ENCODE measurements at places on chromosomes 4 and X.

- no peak for DNase-seq
Measured at GRCh38 chr4:127965803-127966175, 583 bp downstream of the ABHD18 start.

DNA sequence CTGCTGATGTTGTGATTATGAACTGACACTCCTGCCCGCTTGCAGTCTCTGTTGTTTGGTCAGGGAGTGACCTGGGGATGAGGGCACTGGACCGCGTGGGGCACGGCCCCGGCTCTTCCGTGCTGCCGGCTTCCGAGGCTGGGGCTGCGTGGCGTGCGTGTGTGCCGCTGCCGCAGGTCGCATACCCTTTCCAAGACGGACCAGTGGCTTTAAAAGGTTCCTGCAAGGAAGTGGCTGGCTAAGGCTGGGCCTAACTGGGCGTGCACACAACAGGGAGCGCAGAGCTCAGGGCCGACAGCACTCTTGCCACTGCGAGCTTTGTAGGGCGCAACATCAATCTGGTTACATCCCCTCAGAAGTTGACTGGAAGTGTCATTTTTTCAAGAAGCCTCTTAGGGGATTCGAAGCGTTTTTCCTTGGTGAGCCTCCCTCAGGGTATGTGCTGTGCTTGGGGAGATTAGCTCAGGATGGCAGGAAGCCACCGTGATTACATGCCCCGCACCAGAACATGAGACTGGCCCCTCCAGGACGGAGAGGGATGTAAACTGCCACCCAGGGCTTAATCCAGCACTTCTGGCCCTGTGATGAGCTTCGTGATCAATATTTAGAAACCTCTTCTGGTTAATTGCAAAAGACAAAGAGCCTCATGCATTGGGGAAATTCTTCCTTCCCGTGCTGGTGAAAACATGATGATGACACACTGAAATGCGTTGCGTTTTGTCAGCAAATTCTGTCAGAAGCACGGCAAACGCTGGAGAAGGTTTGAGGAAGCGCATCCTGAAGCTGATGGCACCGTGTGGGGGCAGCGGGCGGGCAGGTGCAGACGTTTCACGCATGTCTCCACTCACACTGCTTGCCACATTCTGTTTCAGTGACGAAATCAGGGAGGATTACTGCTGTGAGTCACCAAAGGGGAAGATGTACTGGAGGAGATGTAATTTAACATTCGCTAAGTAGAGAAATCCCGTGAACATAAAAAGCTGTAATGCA, 11.1 kb downstream of the MAEA start:
- DNase-seq: peak; percentile 46

- no peak for DNase-seq
Measured at GRCh38 chrX:97074400-97074799, 190.7 kb downstream of the RPA4 start.

DNA sequence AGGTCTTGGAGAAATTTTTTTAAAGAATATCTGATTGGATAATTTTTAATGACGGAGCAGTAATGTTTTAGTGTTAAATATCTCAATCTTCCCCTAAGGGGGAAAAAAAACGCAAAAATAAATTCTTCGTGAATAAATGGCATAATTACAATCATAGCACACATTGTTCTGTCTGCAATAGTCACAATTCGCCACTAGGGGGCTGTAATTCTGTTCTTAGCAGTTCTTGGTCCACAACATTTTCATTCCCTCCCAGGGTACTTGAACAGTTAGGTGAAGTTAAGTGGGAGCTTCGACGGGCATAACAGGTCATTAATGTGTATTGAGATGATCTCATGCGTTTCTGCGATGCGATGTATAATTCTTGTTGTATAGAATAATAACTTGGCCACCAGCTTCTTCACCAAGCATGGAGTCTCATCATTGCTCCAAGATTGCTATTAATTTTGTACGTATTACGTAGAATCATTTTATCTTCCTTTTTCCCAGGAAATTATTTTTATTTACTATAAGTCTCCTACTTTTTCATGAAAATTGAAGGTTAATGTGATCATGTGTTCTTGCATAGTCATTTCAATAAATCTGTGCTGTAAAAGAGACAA, 27.2 kb downstream of the HTR2C start:
- DNase-seq: no peak

DNA sequence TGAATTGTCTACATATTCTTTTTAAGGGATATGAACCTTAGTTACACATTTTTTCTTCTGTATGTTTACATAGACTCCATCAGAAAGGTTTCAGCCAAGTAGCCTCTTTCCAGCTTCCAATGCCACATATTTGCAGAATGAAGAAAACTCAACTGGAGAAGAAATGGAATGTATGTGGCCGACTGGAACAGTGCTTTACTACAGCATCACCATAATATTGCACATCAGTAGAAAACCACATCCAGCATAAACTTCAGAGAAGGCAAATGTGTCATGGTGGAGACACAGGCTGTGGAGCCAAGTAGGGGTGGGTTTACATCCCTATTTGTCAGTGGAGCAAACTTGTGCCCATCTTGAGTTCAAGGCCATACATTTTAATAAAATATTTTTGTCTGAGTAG, 204.8 kb upstream of the LDB2 start:
- no peak for DNase-seq

- DNase-seq: no peak
Measured at GRCh38 chrX:37779857-37780256, at the start of gene CYBB. Gene CYBB (plus strand): TSS chrX:37780059. CDS start chrX:37780078, 19 bp downstream.

DNA sequence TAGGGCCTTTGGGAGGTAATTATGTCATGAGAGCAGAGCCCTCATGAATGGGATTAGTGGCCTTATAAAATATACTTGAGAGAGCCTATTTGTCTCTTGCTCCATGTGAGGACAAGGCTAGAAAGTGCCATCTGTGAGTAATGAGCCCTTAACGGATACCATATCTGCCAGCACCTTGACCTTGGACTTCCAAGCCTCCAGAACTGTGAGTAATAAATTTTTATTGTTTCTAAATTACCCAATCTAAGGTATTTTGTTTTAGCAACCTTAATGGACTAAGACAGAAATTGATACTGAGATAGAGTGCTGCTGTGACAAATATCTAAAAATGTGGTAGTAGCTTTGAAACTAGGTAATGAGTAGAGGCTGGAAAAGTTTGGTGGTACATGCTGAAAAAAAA, 285.0 kb upstream of the DIPK2B start:
- DNase-seq: no peak

DNA sequence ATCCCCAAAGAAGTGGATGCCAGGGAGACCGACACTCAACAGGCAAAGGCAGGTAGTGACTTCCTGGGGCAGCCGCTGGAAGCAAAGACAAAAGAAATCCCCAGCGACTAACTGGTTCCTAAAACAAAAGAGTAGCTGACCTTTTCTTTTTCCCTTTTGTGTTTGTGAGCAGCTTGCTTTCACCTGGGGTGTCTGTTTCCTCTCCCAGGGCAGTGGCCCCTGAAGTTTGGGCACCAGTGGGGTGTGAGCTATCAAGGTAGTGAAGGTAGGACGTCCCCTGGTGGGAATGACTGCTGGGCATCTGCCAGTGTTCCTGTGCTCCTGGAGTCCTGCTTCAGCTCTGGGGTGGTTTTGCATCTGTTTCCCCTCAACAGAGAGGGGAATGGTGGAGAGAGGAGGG, 41.6 kb upstream of the STIM2 start:
- DNase-seq: no peak

DNA sequence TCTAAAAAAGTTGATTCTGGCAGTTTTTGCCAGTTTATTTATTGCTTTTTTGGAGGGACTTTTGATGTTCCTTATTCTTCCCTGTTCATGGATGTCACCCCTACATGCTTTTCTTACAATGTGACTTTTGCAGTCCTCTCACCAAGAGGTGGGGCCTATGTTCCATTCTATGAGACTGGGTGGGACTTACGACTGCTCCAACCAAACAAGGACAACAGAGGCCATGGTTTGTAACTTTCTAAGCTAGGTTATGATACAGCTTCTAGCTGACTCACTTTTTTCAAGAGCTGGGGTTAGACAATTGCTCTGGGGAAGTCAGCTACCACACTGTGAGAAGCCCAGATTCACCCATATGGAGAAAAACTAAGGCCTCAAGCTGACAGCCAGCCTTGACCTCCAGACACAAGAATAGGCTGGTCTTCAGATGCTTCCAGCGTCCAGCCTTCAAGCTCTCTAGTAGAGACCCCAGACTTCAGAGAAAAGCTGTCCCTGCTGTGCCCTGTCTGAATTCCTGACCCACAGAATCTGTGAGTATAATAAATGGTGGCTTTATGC, 39.5 kb downstream of the ENOPH1 start:
- no peak for DNase-seq

DNA sequence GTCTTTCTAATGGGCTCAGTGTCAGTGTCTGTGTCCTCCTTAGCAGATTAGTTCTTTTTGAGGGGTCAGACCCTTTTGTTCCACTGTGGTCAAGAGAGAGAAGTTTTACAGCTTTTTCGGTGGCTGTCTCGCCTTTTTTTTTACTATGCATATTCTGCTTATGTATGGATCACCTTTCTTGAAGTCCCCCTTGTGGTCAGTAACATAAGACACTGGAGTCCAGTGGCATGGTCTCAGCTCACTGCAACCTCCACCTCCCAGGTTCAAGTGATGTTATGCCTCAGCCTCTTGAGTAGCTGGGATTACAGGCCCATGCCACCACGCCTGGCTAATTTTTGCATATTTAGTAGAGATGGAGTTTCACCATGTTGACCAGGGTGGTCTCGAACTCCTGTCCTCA, 54.0 kb upstream of the PGRMC2 start:
- no peak for DNase-seq
